ENCODE measurements at places on chromosomes 5 and 9.

DNA sequence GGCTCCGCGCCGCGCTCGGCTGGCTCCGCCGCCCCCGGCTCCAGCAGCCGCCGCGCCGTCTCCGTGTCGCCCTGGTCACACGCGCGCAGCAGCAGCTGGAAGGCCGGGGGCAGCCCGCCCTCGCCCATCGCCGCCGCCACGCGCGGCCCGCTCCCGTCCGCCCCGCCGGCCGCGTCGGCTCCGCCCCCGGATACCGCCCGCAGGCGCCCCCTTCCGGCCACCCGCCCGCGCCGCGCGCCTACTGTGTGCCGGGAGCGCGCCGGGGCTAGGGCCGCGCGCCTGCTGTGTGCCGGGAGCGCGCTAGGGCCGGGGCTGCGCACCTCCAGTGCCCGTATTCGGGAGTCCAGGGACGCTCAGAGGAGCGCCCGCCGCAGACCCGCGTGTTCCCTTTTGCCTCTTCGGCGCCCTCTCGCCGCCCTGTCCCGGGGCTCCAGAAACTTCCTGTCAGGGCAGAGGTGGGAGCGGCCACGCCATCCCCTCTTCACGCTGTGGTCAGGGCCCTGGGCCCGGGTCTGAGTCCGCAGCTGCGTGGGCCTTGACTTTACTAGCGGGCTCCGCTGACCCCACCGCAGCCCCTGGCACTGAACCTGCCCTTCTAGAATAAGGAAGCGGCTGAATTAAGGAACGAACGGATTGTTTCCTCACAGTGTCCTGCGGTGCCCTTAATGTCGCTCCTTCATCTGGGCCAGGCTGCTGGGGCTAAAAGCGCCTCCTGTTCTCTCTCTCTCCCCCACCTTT, at the start of gene ANKS6:
Gene ANKS6 (minus strand): TSS at position 192 of the 738 bp plus-strand sequence. CDS start 64 bp downstream, at position 128.
- peak; percentile 84 for DNase-seq

- DNase-seq = no peak
Observed at GRCh38 chr5:158856291-158856690, 243.4 kb downstream of the EBF1 start.

DNA sequence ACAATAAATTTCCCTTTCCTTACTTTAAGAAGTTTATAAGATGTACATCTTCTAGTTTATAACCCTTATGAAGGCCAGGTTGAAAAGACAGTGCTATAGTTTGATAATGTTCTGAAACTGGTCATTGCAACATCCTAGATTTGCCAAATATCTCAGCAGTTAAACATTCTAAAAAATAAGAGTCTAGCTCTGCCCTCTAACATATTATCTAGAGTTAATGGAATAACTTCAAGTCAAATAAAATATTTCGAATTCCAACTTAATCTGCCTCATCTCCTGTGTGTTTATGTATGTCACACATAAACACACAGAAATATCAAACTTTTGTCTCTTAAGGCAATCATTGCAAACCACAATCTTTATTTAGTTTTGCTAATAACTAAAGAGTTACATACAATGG, 796.6 kb downstream of the TLE1 start:
- DNase-seq = no peak

GRCh38 chr9:110133059-110133458, 74.9 kb downstream of the C9orf152 start:
- DNase-seq = no peak

DNA sequence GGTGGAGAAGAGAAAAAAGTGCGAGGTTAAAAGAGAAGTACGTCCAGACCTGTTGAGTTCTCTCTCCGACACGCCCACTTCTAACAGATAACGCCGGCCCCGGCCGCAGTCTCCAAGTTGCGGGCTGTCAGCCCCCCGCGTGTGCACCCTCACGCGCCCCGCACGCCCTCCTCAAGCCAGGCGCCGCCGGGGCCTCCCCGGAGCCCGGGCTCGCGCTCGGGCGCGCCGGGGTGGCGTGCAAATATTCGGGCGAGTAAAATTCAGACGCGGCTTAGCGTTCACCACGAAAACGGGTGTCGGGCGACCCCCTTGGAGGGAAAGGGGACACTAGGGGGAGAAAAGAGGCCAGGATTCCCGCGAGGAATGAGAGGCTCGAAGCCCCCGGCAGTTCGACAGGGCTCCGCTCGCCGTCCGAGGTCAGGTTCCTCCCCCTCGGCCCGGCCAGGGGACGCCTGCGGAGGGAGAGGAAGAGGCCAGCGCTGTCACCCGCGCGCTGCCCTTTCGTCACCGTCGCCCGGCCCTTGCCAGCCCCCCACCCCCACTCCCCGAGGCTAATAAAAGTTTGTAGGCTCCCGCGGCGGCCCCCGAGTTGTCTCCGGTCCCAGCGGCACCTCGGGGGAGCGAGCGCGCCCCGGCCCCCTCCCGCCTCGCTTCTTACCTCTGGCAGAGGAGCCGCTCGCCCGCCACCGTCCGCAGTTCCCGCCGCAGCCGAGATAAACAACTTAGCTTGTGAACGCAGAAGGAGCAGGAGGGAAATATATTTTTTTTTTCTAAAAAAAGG, 743 bp downstream of the NR3C1 start:
- peak; percentile 49 for DNase-seq

- DNase-seq = no peak
Observed at GRCh38 chr5:90424245-90424644, 14.7 kb upstream of the CETN3 start.

GRCh38 chr5:136026636-136027035, 2.2 kb upstream of the TGFBI start:
- DNase-seq = no peak

DNA sequence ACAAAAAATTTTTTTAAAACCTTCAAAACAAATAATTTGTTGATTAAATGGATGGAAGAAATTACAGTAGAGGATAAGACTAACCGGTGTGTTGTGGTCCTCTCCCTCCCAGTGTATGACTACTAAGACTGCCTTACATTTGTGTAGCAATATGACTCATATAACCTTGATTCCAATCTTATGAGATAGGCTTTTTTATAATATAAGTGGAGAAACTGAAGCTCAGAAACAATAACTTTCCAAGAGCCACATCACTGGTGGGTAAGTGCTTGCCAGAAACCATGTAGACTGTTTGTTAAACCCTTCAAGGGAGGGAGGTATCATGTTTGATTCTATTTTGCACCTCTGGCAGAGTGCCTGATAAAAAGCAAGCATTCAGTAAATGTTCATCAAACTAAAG, 47.5 kb downstream of the NLN start:
- no peak for DNase-seq

All from activated CD4-positive, alpha-beta T cell treated with anti-CD3 and anti-CD28 coated beads, Interleukin-2, amount 50 U/mL, for 48 hours (primary cell).